SW 1271 (cell line): ENCODE measurements at places on chromosomes 1 and 21.

GRCh38 chr1:44312399-44313196 lies 42.5 kb downstream of the ERI3 start:
- DNase-seq: no peak

DNA sequence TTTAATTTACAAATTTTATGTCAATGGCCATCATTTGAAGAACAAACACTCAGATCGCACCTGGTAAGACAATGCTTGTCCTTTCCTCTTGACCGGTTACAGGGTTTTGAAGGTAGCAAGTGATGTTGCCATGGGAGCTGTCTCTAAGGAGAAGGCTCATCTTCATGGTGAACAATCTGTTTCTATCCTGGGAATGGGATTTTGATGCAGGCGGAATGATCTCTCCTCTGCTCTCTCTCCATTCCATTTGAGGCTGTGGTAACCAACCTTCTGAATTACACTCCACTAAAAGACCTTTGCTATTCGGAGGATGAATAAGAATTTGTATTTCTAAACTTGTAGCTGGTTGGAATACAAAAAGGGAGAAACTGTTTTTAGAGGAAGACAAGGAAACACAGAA lies 57.9 kb upstream of the SLC5A9 start:
- DNase-seq: no peak

DNA sequence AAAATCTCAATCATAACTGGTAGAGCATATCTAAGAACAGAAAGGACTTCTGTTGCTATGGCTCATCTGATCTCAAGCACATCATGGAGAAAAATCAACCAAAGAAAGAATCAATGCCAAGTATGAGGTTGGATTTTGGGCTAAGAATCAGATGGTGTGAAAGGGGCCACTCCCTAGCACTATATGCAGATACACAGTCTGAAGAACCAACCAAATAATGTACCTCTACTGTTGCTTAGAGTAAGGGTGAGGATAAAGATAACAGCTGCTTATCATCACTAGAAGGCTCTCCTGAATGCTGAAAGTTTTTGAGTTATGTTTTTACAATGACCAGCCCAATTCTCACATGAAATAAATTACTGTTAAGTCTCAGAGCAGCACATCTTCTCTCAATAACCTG lies 35.6 kb downstream of the ST7L start:
- DNase-seq: no peak

DNA sequence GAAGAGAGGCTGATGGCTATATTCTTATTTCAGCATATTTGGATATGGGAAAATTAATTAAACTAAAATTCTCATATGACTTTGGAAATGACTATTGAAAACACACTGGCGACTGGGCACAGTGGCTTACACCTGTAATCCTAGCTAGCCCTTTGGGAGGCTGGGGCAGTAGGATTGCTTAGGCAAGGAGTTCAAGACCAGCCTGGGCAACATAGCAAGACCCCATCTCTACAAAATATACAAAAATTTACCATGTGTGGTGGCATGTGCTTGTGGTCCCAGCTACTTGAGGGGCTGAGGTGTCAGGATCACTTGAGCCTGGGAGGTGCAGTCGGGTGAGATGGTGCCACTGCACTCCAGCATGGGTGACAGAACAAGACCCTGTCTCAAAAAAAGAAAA lies 26.2 kb downstream of the HS2ST1 start:
- DNase-seq: no peak

DNA sequence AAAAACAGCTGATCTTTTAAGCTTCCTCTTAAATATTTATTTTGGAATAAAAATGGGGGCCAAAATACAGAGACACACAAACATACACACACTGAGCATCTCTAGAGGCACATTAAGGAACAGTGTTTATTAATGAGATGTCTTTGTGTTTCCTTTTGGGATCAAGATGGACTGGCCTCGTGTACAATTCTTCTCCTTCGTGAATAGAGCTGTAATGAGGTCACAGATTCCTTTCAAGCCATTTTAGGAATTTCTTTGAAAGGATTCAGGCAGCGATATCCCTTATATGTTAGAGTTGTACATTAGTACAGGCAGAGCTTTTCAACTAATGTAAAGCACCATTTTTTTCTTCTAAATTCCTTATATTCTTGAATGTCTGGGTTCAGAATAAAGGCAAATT lies 295.7 kb downstream of the CHRM3 start:
- DNase-seq: no peak

DNA sequence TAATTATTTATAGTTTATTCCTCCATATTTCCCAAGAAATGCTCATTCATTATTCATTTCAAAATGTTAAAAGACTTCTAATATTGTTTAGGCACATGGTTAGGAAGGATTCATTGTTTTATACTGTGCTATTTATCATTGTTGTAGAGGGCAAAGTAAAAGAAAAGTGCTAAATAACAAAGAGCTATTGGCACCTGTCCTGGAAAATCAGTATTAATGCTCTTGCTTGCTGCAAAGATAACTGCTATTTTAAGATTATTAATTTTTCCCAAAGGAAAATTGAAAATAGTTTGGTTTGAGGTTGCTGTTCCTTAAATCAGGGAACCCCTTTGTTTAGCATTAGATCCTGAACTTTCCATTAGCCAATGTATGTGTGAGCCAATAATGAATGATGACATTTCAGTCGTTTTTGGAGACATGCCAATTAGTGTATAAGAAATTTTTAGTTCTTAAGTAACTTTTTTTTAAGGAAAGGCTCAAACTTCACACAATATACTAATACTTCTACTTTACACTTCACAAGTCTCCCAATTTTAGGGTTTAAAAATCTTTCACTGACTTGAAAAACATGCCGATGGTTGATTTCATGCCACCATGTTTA lies 39.9 kb downstream of the EPB41 start:
- DNase-seq: no peak

- DNase-seq: no peak
Measured at GRCh38 chr1:109290998-109291397, 8.1 kb upstream of the PSRC1 start.

GRCh38 chr1:67570486-67571143 lies 114.4 kb upstream of the GADD45A start:
- peak; percentile 69 for DNase-seq

- DNase-seq: no peak
Measured at GRCh38 chr1:59329412-59330053, 32.6 kb downstream of the FGGY start.

DNA sequence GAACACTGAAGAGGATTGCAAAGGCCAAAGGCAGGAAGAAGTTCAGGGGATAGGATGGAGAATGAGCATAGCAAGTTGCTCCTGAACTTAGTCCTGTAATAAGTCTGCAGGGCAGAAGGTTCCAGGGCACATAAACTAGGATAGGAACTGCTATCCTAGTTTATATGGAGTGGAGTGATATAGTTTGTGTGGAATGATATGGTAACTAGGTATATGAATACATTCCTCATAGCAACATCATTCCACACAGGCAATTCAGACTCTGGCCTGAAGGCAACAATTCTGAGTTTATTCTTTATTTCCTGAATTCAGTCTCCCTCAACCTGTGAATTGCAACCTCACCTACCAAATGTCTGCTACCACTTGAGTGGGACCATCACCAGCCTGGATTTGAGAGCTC lies 154.9 kb upstream of the GREM2 start:
- peak; percentile 6 for DNase-seq

- no peak for DNase-seq
Measured at GRCh38 chr1:197685785-197686184, 89.5 kb downstream of the DENND1B start.

GRCh38 chr1:27993241-27993640 lies 33.5 kb downstream of the XKR8 start:
- DNase-seq: no peak

- DNase-seq: no peak
Measured at GRCh38 chr1:58884706-58885661, 101.1 kb upstream of the JUN start.

DNA sequence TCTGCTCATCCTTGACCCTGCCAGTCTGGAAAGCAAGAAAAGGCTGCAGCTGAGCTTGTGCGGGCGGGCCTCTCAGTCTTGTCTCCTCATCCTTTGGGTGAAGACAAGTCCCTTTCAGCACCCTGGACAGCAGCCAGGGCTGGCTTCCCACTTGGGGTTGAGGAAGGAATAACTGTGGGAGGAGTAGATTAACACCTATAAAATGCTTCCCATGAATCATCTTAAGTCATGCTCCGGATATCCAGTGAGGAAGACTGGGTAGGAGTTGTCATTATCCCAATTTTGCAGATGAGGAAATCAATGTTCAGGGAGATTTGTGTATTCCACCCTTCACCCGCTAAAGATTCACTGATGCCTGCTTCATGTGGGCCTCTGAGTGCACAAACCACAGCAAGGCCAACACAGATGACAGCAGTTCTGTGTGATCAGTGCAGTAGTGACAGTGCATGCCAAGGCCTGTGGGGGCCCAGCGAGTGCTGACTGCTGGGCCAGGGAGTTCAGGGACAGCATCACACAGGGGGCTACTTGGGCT lies 20.1 kb upstream of the COL16A1 start:
- DNase-seq: no peak

GRCh38 chr1:225809842-225810578 lies at the start of gene EPHX1:
Gene EPHX1, plus strand, starts transcription at chr1:225810124. Its CDS starts 18,606 bp downstream, at chr1:225828730.
- DNase-seq: peak; percentile 43

DNA sequence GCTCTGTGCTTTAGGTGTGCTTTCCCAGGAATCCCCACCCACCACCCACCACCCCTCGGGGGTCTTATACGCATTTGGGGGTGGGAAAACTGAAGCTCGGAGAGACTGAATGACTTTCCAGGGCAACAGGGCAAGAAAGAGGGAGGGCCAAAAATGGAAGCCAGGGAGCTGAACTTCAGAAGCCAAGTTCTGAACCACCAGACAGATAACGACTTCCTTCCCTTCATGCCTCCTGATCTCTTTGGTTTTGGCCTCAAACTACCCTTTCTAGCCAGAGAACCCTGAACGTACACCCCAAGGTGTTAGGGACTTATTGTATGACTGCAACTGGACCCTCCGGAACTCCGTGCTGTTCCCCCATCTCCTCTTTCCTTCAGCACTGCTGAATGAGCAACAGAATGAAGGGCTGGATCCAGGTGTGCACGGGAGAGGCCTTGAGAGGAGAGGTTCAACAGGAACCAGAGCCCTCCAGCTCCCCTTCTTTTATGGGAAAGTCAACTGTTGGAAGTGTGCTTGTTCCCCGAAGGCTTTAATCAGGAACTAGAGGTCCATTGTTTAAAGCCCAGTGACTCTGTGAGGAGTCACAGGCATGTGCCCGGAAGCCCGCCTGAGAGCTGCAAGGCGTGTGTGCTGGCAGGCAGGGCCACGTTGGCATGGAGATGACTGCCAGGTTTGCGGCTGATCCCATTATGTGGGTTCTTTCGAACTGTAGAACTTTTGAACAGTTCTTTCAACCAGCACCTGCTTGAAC lies 3.1 kb downstream of the BACE2 start:
- DNase-seq: no peak

DNA sequence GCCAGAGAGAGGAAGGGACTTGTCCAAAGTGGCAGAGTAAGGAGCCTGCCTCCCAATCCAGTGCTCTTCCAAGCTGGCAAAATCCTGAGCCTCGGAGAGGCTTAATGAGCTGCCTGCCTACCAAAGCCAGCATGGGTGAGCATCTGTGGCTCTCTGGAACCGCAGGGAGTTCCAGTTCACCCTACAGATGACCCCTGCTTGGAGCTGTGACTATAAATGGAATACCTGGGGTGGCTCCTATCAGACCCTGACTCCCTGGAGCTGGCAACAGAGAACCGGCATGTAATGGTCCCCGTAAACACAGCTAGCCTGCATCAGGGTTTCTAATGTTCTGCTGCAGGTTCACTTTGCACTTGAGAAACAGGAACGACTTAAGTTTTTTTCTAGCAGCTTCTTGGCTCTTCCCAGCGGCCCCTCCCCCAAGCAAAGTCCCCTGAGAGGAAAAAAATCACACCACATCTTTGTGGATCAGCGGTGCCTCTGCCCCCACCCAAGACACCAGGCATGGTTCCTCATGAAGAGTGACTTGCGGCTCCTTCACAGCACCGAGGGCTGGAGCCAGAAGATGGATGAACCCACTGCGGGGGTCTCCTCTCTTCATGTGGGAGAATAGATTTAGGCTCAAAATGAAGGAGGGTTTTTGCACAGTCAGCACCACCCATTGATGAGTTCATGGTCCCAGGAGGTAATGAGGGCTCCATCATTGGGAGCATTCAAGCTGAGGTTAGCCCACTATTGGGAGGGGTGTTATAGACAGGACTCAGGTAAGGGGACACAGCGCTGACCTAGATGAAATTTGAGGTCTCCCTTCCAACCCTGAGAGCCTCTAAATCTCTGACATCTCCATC lies 79.0 kb downstream of the SYT2 start:
- DNase-seq: no peak

DNA sequence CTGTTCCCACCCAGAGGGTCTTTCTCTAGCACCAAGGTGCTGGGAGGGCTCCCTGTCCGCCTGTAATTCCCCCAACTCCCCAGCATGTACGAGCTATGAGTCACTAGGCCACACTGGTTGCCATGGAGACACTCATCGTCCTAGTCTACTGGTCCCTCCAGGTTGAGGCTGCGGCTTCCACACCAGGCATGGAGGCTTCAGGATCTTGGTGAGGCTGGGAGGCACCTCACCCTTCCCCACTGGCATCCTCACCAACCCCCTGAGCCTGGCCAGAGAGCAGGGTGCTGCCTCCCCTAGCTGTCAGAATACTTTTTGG lies 75.6 kb upstream of the KAZN start:
- no peak for DNase-seq

DNA sequence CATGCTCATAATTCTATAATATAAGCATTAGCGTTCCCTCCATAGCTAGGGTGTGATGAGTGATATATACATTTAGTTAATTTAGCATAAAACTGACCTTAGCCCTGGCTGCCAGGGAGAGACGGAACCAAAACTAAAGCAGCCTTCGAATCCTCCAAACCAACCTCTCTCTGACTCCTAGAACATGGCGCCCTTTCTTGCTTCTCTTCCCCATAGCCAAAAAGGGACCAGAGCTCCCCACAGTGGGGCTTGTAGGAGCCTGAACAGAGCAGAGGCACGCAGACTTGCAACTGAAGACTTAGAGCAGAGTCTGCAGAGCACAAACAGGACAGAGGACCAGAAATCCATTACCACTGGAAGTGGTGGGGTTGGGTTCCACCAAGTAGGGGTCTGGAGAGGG lies 17.7 kb downstream of the IRF2BP2 start:
- DNase-seq: no peak

DNA sequence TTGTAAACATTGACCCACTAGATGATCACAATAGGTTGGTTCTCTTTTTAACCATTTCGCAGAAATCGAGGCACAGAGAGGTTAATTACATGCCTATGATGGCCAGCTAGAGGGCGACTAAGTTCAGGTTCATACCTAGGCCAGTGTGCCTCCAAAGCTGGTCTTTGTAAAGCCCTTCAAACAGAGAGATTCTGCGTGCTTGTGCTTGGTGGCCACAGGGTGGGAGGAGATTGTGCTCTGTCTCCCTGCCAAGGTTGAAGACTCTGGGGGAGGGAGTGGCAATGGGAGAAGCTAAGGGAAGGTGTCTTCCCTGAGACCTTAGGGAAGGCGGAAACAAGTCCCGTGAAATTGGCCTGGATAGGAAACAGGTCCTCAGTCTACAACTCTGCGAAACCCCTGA lies 59.1 kb upstream of the RBM15 start:
- DNase-seq: no peak

DNA sequence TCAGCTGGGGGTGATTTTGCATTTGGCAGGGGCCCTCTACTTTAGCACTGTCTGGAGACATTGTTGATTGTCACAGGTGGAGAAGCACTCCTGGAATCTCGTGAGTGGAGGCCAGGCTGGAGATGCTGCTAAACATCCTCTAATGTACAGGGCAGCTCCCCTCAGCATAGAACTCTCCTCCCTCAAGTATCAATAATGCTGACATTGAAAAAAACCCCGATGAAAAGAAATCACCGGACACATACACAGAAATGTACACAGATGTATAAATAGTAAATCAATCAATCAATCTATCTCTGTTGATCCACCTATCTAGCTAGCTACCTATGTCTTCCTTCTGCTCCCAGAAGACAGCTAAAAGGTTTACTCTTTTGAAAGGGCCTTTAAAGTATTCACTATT lies 89.4 kb upstream of the KCNJ15 start:
- no peak for DNase-seq
